Globus pallidus (tissue), 1 donor: ENCODE measurements at places on chromosomes 3 and 15.
A peak's percentile ranks its signal among the peaks of the same experiment; 100 is the strongest.

- DNase-seq: no peak
Observed at GRCh38 chr3:125431391-125431790, 56.3 kb upstream of the ZNF148 start.

GRCh38 chr3:33001889-33002288, 50.4 kb downstream of the CCR4 start:
- no peak for DNase-seq

GRCh38 chr3:107975529-107976201, 115.2 kb downstream of the CD47 start:
- no peak for DNase-seq

- peak; percentile 60 for DNase-seq
Observed at GRCh38 chr3:172522871-172523818, at the start of gene TNFSF10. TNFSF10 (minus strand) TSS chr3:172523430; CDS start chr3:172523384, 46 bp downstream.

GRCh38 chr3:101423984-101424888, 88.8 kb downstream of the SENP7 start:
- no peak for DNase-seq

DNA sequence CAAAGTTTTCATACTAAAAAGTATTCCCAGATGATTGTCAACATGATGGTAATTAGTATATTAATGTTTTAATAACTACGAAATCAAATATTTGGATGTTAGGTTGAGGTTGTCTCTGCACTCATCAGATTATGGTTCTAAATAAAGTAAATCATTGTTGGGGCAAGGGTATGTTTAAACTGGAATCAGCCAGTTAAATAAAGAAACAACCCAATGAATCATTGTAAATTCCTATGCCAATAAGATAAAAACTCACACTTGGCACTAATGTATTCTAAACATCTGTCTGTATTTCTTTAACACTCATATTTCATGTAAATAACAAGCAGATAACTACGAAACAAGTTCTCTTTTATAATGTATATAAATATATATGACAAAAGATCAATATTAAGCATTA, 92.7 kb downstream of the PEAK1 start:
- DNase-seq: no peak

DNA sequence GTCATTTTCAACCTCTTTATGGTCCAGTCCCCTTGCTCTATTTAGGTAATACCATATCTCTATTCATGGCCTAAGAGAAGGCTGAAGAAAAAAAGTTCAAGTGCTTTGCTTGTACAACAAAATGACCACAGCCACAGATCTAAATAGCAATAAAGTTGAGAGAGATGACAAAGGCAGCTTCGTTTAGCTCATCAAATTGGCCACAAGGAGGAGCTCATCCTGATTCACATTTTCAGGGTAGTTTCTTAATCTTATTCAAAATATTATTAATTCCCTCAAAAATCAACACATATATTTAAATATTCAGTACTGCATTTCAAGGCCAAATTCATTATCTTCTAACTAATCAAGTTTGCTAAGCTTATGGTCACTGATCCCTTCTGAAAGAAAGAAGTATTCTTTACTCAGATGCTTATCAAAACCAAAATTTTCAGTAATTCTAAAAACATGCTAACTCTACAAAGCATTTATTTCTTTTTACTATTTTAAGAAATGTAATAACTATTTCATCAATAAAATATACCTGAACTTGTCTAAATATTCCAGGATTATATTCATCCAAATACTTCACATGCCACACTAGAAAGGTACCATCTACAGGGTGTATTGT, 85.5 kb downstream of the DMXL2 start:
- DNase-seq: no peak

DNA sequence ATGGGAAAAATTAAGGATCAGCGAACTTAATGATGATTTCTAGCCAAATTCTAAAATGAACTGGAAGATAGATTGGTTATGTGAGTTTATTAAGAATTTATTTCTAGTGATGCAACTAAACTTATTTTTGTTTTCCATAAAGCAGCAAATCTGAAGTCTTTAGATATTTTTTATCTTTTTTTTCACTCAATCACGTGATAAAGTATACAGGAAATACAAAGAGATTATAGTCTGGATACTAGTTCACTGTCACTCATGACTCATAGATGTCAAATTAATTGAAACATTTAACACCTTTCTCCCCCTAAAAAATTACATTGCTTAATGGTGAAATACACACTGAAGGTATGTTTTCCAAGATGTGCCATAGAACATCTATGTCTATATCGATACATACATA, 416.9 kb downstream of the TUSC7 start:
- no peak for DNase-seq

DNA sequence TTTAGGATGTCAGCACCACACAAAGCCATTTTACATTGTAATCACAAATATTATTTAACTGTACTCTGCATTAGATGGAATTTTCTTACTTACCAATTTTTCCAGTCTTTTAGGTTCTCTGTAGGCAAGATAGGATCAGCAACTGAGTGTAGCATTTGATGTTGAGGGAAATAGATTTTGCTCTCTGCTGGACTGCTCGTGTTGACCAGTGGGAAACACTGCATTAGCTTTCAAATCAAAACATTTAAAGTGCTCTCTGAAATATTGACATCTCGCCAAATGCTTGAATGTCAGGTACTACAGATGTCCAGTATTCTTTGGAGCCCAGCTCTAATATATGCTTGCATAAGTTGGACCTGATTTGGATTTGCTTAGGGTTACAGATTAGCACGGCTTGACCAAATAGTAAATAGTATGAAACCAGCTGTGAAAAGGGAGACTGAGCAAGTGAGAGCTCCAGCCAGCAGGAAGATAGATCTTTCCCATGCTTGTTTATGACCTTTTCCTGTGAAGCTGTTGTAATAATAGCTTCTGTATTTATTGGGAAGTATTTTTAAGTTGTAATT, 29.5 kb downstream of the P2RY14 start:
- no peak for DNase-seq

GRCh38 chr3:105997800-105998526, 129.2 kb upstream of the CBLB start:
- DNase-seq: no peak

- DNase-seq: peak; percentile 63
Observed at GRCh38 chr15:85036716-85037115, 55.1 kb downstream of the PDE8A start.

GRCh38 chr3:9837701-9838582, 5.9 kb downstream of the RPUSD3 start:
- no peak for DNase-seq

GRCh38 chr15:78810003-78810361, 1.3 kb downstream of the ADAMTS7 start:
- no peak for DNase-seq

- DNase-seq: no peak
Observed at GRCh38 chr3:13161771-13162535, 88.7 kb upstream of the IQSEC1 start.

- DNase-seq: no peak
Observed at GRCh38 chr3:32276279-32276841, 37.9 kb downstream of the CMTM8 start.

GRCh38 chr3:15325228-15325627, 7.2 kb downstream of the SH3BP5 start:
- no peak for DNase-seq

- DNase-seq: no peak
Observed at GRCh38 chr15:66004618-66005262, 135.4 kb downstream of the RAB11A start.

DNA sequence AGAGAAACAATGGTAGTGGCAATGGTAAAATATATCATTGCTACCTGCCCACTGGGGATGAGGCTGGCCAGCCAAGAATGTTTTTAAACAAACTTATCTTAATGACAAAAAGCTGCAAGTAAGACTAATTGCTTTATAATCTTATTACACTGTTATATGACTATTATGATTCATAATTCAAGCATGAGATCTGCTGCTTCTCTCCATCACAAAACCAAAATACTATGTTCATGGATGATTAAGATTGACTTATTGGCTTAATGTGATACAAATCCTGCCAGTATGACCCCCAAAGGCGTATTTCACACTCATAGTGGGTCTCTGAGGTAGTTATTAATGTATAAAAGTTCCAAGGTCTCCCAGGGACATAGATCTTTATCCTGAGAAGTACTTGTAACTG, 52.6 kb downstream of the FBN1 start:
- no peak for DNase-seq

DNA sequence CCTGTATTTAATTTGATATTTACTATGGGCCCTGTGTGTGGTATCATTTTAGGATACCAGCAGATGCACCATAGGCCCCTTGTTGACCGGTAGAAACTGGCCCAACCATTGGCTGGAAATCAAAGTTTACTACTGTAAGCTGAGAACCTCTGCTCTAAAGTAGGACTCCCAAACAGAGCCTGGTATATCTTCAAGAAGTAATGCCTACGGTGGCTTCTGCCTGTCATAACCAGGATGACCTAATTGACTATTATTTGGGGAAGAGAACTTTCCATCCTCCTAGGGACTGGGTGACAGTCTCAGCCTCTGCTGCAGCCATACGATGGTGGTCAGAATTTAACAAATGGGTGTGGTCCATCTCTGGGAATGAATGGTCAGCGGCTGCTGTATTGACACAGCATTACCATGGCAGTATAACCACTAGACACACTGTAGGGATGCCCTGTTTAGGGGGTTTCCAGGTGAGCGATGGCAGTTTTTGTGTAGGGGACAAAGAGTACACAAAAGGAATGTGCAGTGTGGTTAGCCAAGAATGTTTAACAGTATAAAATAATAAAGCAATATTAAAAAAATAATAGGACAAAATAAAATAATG, 37.3 kb downstream of the RARB start:
- no peak for DNase-seq

DNA sequence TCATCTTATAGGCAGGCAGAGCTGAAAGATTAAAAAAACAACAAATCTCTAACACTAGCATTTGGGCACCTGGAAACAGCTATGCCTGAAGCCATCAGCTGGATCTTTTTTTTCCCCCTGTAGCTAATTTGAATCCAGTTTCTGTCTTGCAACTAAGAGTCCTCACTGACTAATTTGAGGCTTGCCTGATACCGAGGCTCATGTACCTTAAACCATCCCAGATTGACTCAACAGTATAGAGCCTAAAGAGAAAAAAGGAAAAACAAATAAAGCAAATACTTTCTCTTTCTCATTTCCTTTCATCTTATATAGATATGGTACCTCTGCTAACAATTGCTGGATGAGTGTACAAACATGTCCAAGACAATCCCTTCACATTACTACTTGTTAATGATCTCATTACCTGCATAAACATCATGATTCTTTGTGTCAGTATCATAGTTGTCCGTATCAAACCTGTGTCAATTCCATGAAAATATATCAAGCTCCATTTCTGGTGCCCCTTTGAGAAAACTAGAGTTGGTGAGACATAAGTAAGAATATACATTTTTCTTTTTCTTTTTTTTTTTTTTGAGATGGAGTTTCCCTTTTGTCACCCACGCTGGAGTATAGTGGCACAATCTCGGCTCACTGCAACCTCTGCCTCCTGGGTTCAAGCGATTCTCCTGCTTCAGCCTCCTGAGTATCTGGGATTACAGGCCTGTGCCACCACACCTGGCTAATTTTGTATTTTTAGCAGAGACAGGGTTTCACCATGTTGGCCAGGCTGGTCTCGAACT, 43.1 kb downstream of the BHLHE40 start:
- no peak for DNase-seq

DNA sequence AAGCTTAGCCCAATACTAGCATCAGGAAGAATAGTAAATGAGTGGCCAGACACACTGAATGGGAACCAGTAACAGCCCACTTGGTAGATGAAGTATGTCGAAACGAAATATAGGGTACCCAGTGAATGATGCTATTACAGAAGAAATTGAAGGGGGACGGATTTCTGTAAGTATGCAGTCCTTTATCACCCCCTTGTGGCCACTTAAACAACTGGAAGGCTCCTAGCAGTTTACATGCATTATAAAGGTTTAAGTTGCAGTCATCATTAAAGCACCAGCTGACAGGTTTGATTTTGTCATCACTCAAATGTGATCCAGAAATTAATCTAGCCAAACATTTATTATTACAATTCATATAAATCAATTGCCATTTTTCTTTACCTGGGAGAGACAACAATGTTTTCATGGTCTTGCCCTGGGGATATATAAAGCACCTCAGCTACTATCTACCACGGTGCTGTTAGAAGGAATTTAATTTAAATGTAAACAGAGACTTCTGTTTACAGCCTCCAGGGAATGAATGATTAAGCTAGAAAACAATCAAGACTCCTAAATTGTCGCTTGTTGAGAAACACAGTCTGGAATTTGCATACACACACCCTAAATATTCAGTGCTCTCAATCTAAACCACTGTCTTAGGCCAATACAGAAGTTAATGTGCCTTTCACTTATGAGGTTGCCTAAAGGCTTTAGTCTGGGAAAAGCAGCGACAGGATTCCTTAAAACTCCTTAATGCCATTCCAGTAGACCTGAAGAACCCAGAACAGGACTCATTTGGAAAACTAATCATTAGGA, 7.8 kb downstream of the EIF1B start:
- DNase-seq: peak; percentile 71

- no peak for DNase-seq
Observed at GRCh38 chr3:142033292-142033691, 116.1 kb downstream of the TFDP2 start.

- DNase-seq: no peak
Observed at GRCh38 chr3:70488131-70488530, 175.7 kb upstream of the MDFIC2 start.

DNA sequence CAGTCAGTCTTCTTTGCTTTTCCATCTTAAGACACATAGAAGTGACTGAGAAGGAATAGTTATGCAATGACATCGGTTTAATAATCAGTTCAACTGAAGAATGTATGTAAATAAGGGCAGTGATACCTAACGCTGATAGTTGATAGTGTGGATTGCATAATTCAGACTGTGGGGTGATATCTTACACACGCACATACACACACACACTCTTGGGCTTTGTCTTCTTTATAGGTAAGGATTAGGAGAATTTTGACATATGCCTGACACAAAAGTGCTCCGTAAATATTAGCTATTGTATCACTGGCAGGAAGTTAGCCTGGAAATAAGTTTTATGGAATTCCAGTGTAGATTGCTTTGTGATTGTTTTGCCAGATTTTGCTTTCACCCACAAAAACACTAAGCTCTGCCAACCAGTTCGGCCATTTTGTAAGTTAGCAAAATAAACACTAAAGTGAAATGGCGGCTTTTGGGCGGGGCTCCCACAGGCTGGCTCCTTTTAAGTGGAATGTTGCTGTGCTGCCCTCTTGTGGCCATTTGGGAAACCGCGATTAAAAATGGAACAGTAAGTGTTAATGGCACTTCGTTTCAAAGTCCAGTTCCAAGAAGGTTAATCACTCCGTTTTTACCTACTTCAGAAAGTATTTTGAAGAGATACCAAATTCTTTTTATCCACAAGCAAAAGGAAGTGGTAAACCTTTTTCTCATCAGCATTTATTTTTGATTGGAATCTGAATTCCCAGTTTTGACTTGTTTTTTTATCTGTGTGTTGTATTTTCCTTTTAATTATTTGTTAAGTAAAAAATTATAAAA, 17.7 kb downstream of the CHD2 start:
- DNase-seq: peak; percentile 92
